ENCODE measurements at places on chromosomes 3 and 15.

DNA sequence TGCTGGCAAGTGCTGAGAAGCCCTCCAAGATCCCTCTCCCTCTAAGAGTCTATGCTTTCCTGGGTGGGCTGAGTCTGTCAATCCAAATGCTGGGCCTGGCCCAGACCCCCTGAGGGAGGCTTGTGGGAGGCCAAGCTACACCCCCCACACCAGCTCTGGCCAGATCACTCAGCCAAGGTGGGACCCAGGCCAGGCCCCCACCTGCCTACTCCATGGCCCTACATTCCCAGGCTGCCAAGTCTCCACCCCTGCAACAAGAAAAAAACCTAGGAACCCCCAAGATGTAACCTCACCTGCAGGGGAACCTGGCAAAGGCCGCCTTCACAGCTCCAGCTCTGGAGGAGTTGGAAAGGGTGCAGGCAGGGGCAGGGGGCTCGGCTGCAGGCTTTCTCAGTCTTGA lies 109.1 kb downstream of the CHSY1 start:
- DNase-seq: no peak

- no peak for DNase-seq
Observed at GRCh38 chr3:37346227-37347005, 172.0 kb upstream of the LRRFIP2 start.

- peak; percentile 84 for DNase-seq
Observed at GRCh38 chr3:170745211-170745718, 124.7 kb downstream of the RPL22L1 start.

DNA sequence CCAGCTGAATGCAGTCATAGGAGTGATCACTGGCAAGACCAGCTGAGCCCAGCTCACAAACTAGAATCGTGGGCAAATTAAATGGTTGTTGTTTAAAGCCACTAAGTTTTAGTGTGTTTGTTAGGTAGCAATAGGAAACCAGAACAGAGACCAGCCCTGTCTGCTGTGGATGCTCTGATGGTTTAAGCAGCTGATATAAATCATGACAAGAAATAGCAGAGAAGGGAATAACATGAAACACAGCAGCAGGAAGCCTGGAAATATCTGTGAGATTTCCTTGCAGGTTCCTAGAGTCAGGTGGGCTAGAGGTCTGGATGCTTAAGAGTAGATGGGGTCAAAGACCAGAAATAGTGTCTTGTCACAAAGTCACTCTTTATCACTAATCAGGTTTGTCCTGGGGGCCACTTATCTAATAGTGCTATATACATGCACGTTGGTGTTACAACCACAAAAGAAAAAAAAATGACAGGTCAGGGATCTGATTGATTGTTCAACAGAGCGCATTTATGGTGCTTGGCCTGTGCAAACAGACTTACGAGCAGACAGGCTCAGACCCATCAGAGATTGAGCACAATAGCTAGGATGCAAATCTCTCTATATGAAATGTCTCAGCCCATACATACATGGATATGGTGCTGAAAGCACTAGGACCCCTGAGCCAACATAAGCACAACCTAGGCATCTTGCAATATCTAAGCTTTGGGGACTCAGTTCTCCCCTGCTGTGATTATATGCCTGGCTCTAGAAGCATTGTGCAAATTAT lies 967.7 kb downstream of the AGBL1 start:
- DNase-seq: no peak

DNA sequence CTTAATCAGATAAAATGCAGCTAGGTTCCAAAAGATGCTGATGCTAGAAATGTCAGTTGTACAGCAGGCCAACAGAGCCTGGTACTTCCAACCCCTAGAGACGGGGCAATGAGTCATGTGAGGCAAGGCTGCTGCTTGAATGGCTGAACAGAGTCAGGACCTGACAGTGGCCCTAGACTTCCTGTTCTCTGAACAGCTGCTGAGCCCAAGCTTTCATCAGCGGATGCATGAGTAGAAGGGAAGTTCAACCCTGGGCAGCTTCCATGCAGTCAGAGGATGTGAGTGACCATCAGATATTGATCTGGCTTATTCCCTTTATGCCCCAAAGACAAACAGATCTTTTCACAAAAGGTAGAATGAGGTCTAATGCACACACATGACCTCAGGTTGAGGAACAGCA lies 282.9 kb upstream of the COL8A1 start:
- DNase-seq: no peak

- no peak for DNase-seq
Observed at GRCh38 chr3:64939309-64939708, 251.5 kb upstream of the ADAMTS9 start.

DNA sequence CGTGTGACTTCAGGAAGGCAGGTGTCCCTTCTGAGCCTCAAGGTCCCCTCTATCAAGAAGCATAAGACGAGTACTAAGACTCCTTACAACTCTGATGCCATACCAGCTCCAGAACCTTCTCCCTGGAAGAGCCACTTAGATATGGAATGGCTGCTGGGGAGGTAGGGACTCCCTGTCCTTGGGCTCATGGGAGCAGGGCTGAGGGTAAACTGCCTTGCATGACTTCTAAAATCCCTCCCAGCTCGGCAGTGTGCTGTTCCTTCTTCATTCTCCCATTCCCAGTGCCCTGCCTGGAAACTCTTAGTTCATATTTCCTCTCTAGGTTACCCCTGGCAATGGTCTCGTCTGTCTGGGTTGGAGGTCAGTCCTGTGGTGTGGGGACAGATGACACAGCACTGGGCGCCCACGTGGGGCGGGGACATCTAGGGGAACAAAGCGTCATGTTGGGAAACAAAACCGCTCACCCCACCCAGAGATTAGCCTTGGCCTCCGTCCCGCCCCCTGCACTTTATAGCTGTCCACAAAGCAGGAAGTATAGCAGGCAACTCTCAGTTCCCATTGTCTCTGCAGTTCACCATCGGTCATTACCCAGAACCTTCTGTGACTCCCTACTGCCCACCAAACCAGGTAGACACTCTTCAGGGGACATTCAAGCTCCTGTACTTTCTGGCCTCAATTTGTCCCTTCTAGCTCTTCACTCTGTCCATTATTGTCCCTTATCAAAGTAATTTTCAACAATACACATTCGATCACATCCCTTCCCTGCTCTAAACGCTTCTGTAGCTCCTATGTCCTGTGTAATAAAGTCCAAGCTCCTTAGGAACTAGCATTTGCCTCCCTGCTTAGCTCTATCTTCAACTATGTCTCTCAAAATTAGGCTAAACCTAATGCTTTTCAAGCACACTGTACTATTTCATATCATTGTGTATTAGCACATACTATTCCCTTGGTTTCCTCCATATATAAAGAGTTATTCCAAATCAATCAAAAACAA lies 73.8 kb downstream of the IQSEC1 start:
- DNase-seq: no peak

GRCh38 chr3:43810797-43811196 lies 120.1 kb downstream of the ABHD5 start:
- DNase-seq: no peak

GRCh38 chr3:112437146-112438022 lies 61.9 kb downstream of the BTLA start:
- peak; percentile 42 for DNase-seq

DNA sequence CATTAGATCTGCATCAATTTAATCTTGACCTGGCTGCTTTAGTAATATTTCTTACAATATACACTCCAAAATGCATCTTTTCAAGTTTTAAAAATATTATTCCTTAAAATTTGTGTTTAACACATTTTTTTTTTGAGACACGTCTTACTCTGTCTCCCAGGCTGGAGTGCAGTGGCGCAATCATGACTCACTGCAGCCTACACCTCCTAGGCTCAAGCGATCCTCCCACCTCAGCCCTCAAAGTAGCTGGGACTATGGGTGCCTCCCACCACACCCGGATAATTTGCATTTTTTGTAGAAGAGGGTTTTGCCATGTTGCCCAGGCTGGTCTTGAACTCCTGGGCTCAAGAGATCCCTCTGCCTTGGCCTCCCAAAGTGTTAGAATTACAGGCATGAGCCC lies 73.6 kb downstream of the ETV5 start:
- DNase-seq: no peak

DNA sequence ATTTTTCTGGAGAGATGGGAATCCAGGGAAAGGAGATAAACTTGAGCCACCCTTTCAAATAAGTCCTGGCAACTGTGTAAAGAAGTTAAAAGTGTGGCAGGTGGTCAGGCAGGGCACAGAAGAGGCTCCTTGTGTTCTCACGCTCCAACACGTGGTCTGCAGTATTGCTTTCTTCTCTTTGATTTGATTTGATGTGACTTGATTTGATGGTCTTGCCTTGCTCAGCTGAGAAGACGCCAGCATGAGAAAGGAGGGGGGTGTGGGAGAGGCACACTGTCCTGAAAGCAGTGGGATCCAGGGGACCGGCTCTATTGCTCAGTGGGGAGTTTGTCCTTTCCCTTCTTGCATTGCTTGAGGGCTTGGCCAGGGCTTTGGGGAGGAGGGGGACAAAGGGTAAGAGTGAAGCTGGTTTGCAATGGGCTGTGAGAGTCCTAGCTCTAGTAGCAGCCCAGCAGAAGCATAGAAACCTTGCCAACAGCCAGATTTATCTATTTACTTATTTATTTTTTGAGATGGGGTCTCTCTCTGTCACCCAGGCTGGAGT lies 25.7 kb upstream of the NEO1 start:
- no peak for DNase-seq

- DNase-seq: no peak
Observed at GRCh38 chr15:48590723-48591122, 54.8 kb downstream of the FBN1 start.

DNA sequence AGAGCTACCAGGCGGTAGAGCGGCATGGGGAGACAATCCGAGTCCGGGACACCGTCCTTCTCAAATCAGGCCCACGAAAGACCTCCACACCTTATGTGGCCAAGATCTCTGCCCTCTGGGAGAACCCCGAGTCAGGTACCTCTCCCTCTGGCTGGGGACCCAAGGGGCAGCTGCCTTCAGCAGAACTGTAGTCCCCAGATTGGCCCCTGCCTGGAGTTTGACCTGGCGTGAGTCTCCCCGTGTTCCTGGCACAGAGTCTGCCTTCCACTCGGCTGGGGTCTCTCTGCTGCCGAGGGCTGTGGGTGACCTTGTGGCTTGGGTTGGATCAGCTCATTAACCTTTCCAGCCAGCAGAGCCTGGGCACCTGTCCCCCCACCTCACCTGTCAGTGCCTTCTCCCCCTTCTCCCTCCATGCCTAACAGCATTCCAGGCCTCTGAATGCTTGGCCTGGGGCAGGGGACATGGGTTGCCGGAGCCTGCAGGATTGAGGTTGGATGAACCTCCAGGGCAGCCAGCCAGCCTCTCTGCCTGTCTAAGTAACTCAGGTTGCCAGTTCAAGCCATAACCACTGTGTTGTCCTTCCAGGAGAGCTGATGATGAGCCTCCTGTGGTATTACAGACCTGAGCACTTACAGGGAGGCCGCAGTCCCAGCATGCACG lies 6.8 kb upstream of the CHST14 start:
- DNase-seq: no peak

DNA sequence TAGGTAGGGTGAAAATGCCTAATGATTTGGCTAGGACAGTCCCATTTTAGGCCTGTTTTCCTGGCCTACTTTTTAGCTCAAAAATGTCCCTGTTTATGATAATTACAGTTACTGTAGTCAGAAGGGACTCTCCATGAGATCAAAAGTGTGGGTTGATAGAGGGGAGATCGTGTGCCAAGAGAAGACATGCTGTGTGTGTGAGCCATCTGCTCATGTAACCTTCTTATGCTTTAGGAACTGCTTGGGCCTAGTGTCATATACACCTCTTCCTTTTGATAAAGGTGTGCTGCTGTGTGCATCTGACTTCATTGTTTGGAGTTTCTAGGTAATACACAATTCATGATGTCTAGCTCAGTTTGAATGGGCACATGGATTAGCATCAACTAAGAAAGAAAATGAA lies 786.5 kb downstream of the PDCD6IP start:
- no peak for DNase-seq

- peak; percentile 95 for DNase-seq
Observed at GRCh38 chr3:188421151-188421821, 267.3 kb downstream of the LPP start.

GRCh38 chr3:152047465-152047864 lies 174.0 kb downstream of the SUCNR1 start:
- DNase-seq: peak; percentile 16

- DNase-seq: no peak
Observed at GRCh38 chr3:134542287-134542958, 56.6 kb downstream of the CEP63 start.
